ENCODE measurements at places on chromosomes 4 and X. TPM values are rescaled to one million over a fixed set of nuclear protein-coding genes. Genes with fewer than 3 reads are reported as not detected.

CCDC120 gene
- 22.5 TPM for total RNA-seq

REPS2 gene
- 10.6 TPM for total RNA-seq

GRCh38 chr4:113990886-113991285 is 11.4 kb upstream of the ARSJ start:
- no peaks in the 10 kb centered on the region for H3K4me1 ChIP-seq
- H3K27ac ChIP-seq = no peak overlapping the region
- peaks cover 3% of the 10 kb centered on the region for H3K36me3 ChIP-seq
- no peak overlapping the region for H3K4me3 ChIP-seq

DNA sequence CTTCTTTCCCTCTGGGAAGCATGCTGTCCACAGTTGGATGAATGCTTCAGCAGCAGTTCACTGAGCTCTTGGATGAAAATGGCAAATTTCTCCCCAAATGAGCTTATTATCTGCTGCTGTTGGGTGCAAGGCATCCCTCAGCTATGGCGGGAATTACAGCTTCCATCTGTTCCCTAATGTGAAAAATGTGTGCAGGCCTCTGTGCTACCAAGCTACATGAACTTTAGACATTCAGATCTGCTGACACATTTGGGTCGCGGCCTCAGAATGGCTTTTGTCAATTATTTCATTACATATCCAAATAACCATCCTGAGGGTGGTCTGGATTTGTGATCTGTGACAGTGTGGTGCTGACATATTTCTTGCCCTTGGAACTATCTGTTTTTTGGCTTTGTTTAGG is 119.5 kb upstream of the SCML1 start:
- H3K27ac ChIP-seq = no peak overlapping the region
- no peak overlapping the region for H3K4me3 ChIP-seq
- H3K36me3 ChIP-seq = no peaks in the 10 kb centered on the region
- peaks cover 4% of the 10 kb centered on the region for H3K27me3 ChIP-seq
- DNase-seq = no peak

DNA sequence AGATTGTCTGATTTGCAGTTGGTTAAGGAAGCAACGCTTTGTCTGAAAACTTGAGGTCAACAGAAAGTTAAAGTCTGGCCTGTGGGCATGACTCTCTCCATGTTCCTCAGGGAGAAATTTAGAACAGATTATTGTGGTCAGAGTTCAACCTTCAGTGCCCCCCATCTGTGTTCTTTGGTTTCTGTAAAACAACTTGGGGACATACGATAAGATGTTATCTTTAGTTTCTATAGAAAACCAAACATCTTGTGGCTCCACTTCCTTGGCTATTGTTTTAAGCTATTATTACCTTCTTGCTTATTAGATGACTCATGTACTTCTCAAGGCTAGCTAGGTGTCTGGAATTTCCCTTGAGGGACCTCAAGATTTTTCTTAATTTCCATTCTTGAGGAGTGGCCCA is 507.7 kb downstream of the PDHA2 start:
- no peak overlapping the region for H3K4me3 ChIP-seq
- H3K4me1 ChIP-seq = no peaks in the 10 kb centered on the region
- DNase-seq = no peak
- no peaks in the 10 kb centered on the region for H3K27me3 ChIP-seq
- no peak overlapping the region for H3K27ac ChIP-seq

DNA sequence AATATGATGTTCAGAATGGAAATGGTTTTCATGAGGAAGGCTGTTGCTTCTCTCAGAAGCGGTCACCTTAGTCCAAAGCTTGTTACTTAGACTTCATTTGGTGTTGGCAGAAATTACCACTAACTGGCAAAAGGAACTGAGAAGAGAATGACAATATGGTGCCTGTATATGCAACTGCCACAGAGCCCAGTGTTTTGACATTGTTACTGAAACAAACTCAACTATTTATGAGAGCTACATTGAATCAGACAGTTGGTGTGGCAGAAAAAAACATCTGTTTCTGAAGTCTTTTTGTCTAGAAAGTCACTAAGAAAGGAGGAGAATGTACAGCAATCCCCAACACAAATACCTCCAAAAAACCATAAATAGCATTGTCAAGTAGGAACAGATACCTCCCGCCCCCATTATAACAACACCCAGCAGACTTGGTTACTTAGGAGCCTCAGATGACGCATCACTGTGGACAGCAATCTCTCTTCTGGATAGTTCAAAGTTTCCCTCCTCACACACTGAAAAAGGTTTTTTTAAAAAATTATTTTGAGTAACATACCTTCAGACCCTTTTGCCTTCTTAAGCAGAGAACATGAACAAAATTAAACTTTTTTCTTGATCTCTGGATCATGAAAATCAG is 92.2 kb downstream of the MAML3 start:
- H3K4me3 ChIP-seq = no peak overlapping the region
- DNase-seq = no peak
- no peaks in the 10 kb centered on the region for H3K27me3 ChIP-seq
- peaks cover 28% of the 10 kb centered on the region for H3K4me1 ChIP-seq
- no peaks in the 10 kb centered on the region for H3K36me3 ChIP-seq

MAGEA2 gene
- 3.5 TPM for total RNA-seq

DNA sequence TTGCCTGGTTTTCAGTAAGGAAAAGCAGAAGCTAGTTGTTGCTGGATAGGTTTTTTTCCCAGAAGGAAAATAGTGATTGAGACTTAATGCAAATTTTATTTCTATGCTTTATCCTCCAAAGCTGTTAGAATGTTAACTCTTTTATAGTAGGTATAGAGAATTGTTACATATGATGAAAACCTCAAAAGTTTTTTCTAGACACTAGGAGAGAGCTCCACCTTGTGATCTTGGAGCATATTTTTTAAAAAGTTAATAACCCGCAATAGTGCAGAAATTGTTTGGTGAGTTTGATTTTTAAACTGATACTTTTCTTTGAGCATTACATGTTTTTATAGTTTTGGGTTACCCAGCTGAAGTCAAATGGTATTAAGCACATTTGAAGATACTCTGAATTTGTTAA is 56.5 kb downstream of the STAG2 start:
- H3K36me3 ChIP-seq = no peaks in the 10 kb centered on the region
- no peak overlapping the region for H3K4me3 ChIP-seq
- no peak overlapping the region for H3K27ac ChIP-seq
- no peak for DNase-seq

ZNF595 gene
- 24.9 TPM for total RNA-seq

DNA sequence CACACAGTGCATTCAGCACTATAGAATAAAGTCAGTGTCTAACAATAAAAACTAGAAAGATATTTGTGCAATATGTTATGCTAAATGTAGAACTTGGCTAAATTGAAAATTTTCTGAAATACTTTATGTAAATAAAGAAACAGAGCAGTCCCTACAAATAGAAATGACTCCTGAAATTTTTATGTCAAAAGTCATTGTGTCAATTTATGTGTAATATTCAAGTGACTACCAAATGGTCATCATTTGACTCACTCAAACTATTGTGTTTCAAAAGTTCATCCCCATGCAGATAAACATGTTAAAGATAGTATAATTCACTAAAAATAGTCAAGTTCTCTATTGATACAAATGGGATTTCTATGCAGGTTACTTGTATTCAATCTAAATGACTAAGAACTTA is 17.9 kb downstream of the LRBA start:
- peaks cover 11% of the 10 kb centered on the region for H3K4me1 ChIP-seq
- peaks cover 7% of the 10 kb centered on the region for H3K27me3 ChIP-seq
- H3K4me3 ChIP-seq = no peak overlapping the region
- no peaks in the 10 kb centered on the region for H3K36me3 ChIP-seq
- no peak overlapping the region for H3K27ac ChIP-seq
- no peak for DNase-seq

- H3K4me1 ChIP-seq = peaks cover 3% of the 10 kb centered on the region
- H3K4me3 ChIP-seq = no peak overlapping the region
- DNase-seq = no peak
- H3K27ac ChIP-seq = no peak overlapping the region
Measured at GRCh38 chr4:152983774-152984411, 47.8 kb downstream of the FHDC1 start.

GRCh38 chrX:23849241-23849640 is 58.5 kb downstream of the APOO start:
- DNase-seq = no peak
- H3K36me3 ChIP-seq = no peaks in the 10 kb centered on the region
- no peaks in the 10 kb centered on the region for H3K27me3 ChIP-seq
- no peak overlapping the region for H3K27ac ChIP-seq
- no peak overlapping the region for H3K4me3 ChIP-seq

DNA sequence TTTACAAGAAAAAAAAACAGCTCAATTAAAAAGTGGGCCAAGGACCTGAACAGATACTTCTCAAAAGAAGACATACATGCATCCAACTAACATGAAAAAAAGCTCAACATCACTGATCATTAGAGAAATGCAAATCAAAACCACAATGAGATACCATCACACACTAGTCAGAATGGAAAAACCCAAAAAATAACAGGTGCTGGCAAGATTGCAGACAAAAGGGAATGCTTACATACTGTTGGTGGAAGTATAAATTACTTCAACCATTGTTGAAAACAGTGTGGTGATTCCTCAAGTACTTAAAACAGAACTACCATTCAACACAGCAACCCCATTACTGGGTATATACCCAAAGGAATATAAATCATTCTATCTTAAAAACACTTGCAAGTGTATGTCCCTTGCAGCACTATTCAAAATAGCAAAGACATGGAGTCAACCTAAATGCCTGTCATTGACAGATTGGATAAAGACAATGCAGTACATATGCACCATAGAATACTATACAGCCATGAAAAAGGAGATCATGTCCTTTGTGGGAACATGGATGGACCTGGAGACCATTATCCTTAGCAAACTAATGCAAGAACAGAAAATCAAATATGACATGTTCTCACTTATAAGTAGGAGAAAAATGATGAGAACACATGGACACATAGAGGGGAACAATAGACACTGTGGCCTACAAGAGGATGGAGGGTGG is 97.6 kb downstream of the RAB28 start:
- no peak for DNase-seq
- H3K4me3 ChIP-seq = no peak overlapping the region
- no peak overlapping the region for H3K27ac ChIP-seq
- H3K36me3 ChIP-seq = no peaks in the 10 kb centered on the region
- H3K27me3 ChIP-seq = no peaks in the 10 kb centered on the region
- H3K4me1 ChIP-seq = no peaks in the 10 kb centered on the region

GRCh38 chr4:98482847-98483806 is 175.3 kb downstream of the TSPAN5 start:
- no peak overlapping the region for H3K27ac ChIP-seq
- no peaks in the 10 kb centered on the region for H3K4me1 ChIP-seq
- no peak overlapping the region for H3K4me3 ChIP-seq
- DNase-seq = no peak

ODAPH gene
- not detected for total RNA-seq

SAGE1 gene
- 0.15 TPM for total RNA-seq

DNA sequence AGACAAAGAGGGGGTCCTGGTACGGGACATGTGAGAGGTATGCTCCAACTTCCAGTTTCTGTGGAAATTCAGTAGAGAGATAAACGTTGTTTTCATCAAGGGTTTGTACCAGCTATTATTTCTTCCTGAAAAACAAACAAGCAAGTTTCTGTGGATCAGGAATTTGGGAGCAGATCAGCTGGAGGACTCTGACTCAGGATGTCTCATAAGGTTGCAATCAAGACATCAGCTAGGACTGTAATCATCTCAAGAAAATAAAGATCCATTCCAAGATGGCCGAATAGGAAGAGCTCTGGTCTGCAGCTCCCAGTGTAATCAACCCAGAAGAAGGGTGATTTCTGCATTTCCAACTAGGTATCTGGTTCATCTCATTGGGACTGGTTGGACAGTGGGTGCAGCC is 23.5 kb upstream of the NFKB1 start:
- H3K4me1 ChIP-seq = no peaks in the 10 kb centered on the region
- no peak for DNase-seq
- H3K27me3 ChIP-seq = peaks cover 3% of the 10 kb centered on the region
- H3K27ac ChIP-seq = no peak overlapping the region
- peaks cover 5% of the 10 kb centered on the region for H3K36me3 ChIP-seq

GRCh38 chrX:18490806-18491555 is 65.6 kb downstream of the CDKL5 start:
- H3K4me1 ChIP-seq = peaks cover 34% of the 10 kb centered on the region
- peaks cover 3% of the 10 kb centered on the region for H3K27me3 ChIP-seq
- H3K36me3 ChIP-seq = peaks cover 3% of the 10 kb centered on the region

NAT8L gene
- 0.36 TPM for total RNA-seq

Data from endothelial cell (in vitro differentiated cells).